ENCODE measurements at places on chromosomes 5 and 9.

GRCh38 chr9:96008502-96009222 is 133.2 kb downstream of the ERCC6L2 start:
- no peak for DNase-seq

DNA sequence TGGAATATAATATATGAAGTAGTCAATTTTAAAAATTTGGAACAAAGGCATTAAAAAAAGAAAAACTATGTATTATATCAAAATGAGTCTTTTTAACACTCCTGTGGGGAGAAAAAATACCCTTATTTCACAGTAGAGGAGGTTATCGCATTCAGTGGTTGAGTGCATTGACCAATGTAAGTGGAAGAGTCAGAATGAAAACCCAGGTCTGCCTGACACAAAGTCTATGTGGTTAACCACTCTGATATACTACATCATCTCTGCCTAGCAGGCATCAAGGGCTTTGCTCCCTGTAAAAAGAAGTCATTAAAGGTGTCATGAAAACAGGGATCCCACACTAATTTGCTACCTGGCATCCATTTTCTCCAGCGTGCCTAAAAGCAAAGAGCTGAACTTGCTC is 417.2 kb upstream of the C9orf72 start:
- no peak for DNase-seq

DNA sequence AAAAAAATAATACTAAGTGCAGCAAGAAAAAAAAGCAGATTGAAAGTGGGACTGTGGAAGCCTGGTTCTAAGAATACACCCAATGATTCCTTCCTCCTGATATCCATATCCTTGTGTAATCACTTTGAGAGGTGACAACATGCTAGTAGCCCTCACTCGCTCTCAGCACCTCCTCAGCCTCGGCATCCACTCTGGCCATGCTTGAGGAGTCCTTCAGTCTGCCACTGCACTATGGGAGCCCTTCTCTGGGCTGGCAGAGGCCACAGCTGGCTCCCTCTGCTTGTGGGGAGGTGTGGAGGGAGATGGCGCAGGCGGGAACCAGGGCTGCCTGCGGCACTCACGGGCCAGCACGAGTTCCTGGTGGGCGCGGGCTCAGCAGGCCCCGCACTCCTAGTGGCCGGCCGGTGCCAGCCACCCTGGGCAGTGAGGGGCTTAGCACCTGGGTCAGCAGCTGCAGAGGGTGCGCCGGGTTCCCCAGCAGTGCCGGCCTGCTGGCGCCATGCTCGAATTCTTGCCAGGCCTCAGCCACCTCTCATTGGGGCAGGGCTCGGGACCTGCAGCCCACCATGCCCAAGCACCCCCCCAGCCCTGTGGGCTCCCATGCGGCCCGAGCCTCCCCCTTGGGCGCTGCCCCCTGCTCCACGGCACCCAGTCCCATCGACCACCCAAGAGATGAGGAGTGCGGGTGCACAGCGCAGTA is 24.5 kb upstream of the SELENOP start:
- no peak for DNase-seq

DNA sequence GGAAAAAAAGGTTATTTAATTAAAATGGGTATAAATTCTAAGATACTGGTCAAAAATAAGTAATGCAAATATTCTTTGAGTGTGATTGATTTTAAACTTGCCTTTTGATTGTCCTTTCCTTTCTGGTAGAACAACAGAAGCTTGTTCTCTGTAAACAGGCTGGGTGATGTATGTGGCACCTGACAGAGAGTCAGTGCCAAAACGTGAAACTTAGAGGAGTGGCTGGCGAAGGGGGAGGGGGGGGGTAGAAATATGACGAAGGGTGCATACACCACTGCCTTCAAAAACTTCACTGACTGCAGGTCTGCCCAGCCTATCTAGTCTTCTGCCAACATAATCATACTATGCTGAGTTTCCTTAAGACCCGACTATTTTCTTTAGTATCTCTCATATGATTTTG is 629.8 kb upstream of the SEMA6A start:
- DNase-seq: no peak

GRCh38 chr5:163310997-163311396 is 126.4 kb upstream of the CCNG1 start:
- DNase-seq: no peak
